IMR-90 (cell line): ENCODE measurements at places on chromosomes 3 and 15. TPM values are rescaled to one million over a fixed set of nuclear protein-coding genes. Genes with fewer than 3 reads are reported as not detected.

The TNNC1 gene
- 1.1 and 1.3 TPM in 2 replicates for total RNA-seq

The MYD88 gene
- total RNA-seq = 9.3 and 10.8 TPM in 2 replicates

The GNAT1 gene
- total RNA-seq = not detected in 2 replicates

The GOLGA8N gene
- 0.72 and 0.83 TPM in 2 replicates for total RNA-seq

The CAND2 gene
- 2.5 and 2.9 TPM in 2 replicates for total RNA-seq

The CYP1A1 gene
- under 0.01 TPM in 2 replicates for total RNA-seq

The STAB1 gene
- not detected in 2 replicates for total RNA-seq
